ENCODE measurements at places on chromosomes 12 and 14.
A peak's percentile ranks its signal among the peaks of the same experiment; 100 is the strongest.

- DNase-seq: no peak
Measured at GRCh38 chr12:115660211-115660805, 617.2 kb downstream of the MED13L start.

- DNase-seq: no peak
Measured at GRCh38 chr12:56034586-56035332, 7.0 kb upstream of the RPS26 start.

- no peak for DNase-seq
Measured at GRCh38 chr12:103780093-103780440, 61.0 kb downstream of the NT5DC3 start.

DNA sequence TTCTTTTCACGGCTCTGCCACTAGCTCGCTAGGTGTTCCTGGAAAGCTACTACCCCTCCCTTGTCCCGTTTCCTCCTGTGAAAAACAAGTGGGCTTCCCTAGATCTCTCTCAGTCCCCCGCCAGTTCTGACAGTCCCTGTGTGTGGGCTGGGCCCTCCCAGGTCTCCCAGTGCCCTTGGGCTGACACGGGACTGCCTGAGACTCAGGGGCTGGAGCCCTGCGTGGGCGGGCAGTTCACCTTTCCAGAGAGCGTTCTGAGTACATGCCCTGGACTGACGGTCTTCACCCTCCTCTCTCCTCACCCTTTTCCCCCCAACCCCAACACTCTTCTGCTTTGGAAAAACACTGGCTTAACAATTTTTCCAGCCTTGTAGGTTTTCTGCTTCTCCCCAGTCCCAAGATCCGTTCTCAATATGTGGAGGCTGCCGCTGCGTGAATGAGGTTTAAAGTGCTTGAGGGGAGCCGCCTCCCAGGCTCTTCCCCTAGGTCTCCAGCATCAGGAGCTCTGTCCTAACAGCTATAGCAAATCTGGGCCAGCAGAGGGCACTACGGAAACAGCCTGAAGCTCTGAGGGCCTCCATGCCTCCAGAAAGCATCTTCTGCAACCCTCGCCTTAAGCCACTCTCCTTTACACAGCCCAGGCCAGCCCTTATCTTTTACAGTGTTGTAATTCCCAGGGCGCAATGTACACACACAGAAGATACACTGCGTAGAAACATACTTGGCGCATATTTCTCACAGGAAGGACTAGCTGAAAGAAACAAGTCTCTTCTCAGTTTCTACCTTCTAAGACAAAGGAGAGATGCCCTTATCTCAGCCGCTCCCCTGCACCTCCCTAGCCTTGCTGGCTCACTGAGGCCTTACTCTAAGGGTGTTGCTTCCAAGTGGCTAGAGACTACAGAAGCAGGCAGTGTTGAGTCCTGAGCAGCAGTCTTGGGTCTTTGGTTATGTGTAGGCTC, 10.4 kb upstream of the DCD start:
- DNase-seq: peak; percentile 20

DNA sequence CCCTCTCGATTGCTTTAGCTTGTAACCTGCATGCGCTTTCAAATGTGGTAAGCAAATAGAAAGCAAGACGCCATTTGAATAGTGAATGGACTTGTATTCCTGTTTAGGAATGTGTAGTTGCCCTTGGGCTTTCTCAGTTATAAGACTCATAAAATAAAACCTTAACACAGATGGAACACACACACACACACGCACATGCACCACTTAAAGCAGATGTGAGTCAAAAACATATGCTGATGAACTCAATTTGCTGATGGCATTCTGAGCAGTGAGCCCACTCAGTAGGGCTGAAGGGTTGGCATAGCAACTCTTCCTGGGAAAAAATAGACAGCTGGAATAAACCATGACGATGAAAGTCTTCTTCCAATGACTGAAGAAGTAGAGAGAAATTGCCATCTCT, 360.5 kb downstream of the APAF1 start:
- DNase-seq: peak; percentile 4

DNA sequence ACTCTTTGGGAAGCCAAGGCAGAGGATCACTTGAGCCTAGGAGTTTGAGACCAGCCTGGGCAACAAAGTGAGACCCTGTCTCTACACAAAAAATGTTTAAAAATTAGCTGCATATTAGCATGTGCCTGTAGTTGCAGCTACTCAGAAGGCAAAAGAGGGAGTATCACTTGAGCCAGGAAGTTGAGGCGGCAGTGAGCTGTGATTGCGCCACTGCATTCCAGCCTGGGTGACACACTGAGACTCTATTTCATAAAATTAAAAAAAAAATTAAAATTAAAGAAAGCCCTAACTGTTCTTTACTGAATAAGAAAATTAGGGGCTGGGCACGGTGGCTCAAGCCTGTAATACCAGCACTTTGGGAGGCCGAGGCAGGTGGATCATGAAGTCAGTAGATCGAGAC, 27.0 kb downstream of the SENP1 start:
- DNase-seq: no peak

DNA sequence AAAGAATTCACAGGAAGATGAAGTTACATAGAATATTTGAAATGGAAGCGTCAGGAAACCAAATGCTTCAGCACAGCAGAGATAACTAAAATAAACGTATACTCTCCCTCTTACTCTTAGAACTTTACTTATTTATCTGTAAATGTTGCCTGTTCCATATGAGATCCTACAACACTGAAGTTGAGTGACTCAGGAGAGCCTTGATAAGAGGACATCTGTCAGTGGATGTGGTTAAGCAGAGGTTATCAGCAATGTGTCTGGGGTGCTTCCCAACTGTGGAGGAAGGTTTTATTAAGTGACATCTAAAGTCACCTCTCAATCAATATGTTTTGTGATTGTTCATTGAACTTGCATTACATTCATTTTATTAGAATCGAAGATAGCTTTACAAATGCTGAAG, 81.9 kb downstream of the NEDD1 start:
- no peak for DNase-seq

- DNase-seq: no peak
Measured at GRCh38 chr12:105204916-105205315, 31.1 kb downstream of the APPL2 start.

DNA sequence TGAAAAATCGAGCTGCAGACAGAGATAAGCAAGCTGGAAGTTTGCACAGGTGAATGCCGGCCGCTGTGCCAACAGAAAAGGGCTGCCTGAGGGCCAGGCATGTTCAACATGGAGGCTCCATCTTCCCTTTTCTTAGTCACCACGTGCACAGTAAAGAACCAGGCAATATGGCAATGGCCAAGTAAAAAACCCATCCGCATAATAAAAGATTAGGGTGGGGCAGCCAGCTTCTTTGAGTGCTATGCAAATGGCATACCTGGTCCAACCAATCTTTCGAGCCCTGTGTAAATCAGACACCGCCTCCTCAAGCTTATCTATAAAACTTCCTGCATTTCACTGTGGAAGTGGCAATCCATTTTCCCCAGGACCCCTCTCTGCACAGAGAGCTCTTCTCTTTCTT, 16.7 kb downstream of the PNP start:
- no peak for DNase-seq

DNA sequence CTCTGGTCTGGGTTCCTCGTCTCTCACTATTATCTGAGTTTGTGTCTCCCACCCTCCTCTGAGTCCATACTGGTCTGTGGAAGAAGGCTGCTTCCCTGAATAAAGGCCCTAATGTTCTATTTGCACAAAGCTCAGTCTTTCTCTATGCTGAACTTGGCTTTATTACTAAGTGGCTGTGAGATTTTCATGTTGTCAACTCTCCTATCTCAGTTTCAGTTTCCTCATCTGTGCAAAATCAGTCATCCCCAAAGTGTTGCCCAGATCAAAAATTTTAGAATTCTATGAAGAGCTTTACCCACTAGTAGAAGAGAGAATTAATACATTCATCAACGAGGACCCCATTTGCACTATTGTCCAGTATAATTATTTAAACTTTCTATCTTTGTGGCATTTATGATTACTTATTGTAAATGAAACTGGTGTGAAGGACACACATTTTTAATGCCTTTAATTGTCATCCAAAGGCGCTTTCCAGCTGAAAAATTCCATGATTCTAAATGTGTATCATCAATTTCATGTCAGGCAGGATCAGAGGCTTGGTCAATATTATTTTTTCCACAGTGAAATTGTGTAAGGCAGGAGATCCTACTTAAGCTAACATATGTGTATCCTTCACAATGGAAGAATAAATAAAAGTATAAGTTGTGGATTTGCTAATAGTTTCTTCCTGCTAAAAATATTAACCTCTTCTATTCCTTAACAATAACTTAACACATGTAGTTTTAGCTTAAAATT, 79.1 kb upstream of the EEA1 start:
- DNase-seq: no peak

DNA sequence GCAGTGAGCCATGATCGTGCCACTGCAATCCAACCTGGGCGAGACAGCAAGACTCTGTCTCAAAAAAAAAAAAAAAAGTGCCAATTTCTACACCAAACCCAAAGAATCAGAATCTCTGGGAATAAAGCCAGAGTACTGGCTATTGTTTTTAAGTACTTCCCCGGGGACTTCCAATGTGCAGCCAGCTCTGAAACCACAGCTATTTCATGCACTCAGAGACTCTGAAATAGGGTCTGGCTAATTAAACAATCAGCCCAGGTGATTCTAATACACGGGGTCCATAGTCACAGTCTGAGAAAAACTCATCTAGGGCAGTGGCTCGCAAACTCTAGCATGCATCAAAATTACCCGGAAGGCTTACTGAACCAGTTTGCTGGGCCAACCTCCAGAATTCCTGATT, 56.3 kb downstream of the SIX6 start:
- DNase-seq: peak; percentile 40

GRCh38 chr12:28994179-28994715, 154.8 kb upstream of the FAR2 start:
- DNase-seq: no peak

- DNase-seq: no peak
Measured at GRCh38 chr12:75257510-75257909, 47.9 kb upstream of the KCNC2 start.

DNA sequence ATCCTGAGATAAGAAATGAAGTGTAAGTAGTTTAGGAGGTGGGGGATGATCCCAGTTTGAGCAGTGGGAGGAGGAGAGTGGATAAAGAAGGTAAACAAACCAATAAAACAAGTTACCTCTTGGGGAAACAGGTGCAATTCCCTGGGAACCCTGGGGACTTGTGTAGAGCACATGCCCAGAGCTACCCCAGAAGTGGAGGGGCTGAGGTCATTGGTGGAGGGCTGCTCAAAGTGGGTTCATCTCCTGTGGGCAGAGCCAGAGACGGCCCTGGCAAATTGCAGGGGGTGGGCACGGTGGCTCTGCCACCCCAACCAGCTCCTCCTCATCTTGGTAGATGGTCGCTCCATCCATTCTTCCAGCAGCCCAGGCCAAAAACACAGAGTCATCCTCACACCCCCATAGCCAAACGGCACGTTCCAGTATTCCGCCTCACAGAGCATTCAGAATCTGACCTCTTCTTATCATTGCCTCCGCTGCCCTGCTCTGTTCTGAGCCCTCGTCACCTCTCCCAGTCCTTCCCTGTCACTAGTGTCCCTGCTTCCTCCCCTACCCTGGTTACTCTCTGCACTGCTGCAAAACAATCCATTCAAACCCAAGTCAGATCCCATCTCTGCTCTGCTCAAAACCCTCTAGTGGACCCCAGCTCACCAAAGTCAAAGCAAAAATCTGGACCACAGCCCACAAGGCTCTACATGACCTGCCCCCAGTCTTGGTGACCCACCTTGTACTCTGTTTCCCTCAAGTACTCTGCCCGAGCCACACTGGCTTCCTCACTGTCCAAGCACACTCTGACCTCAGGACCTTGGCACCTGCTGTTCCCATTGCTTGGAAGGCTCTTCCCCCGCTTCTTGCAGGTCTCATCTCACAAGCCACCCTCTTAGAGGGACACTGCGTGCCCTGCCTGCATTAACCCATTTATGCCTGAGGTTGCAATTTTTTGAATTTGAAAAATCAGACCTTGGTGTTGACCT, 5.5 kb downstream of the CYP46A1 start:
- DNase-seq: no peak

GRCh38 chr12:3728686-3729085, 24.2 kb downstream of the CRACR2A start:
- DNase-seq: no peak

GRCh38 chr14:31955936-31956579, 121.0 kb upstream of the ARHGAP5 start:
- DNase-seq: no peak

DNA sequence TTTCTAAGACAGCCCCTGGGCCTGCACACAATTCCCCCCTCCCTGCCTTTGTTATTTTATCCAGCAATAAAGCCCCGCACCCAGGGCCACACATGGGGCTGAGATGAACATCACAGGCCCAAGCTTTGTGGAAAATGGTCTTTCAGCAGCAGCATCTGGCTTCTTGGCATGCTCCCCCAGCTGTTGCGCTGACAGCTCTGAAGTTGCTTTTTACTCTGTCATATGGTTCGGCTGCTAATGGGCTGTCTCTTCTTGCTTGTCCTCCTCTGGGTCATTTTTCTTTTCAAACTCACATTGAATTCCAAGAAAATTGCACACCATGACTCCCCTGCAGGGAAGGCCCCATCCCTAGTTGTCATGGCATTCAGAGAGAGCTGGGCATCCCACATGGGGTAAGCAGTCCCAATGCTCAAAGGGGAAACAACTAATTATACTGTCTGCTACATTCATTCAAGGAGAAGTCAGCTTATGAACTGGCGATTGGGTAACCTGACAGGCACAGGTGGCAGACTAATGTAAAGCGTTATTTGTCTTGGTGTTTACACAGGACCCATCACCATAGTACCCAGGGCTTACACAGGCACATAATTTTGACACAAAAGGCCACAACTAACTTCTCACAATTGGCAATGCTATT, 74.0 kb upstream of the CDKN3 start:
- no peak for DNase-seq

DNA sequence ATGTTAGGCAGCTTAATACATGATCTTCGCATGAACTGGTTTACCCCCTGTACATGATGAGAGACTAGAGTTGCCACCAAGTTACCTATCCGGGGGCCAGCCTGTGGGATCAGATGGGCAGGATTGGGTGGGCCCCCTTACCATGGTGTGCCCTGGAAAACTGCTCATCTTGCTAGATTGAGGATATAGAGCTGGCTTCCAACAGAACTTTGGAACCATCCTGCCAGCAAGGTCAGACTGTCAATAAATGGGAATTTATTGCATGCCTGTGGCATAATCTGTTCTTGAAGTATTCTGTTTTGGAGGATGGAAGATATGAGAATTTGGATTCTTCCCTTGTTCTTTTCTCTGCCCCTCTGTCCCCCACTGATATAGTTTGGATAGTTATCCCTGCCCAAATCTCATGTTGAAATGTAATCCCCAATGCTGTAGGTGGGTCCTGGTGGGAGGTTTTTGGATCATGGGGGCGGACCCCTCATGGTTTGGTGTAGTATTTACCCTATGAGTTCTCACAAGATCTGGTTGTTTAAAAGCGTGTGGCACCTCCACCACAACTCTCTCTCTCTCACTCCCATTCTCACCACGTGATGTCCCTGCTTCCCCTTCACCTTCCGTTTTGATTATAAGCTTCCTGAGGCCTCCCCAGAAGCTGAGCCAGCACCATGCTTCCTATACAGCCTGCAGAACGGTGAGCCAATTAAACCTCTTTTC, 3.7 kb upstream of the TM9SF1 start:
- no peak for DNase-seq

GRCh38 chr12:91388573-91388972, 206.0 kb upstream of the DCN start:
- no peak for DNase-seq

Measured in NCI-H2171 treated with DMSO at 0.1 percent for 48 hours (cell line).